LoVo (cell line): ENCODE measurements at places on chromosomes 5 and 9.

DNA sequence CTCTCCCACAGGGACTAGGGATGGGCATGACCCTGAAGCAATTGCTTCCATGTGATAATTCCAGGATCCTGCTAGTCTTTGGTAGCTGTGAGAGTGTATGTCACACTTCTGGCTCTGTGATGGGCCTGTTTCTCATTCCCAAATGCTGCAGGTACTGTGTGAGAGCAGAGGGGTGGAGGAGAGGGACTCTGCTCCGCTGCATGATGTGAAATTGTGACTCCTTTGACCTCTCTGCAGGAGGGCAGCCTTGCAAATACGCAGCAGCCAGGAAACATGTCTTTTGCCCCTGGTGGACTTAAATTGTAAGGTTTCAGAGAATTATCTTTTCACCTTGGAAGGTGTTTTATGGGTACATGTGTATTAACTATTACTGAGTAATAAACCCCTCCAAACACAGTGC is 61.6 kb downstream of the SFXN1 start:
- no peak for DNase-seq

GRCh38 chr5:117769877-117770276 is 1195.3 kb upstream of the SEMA6A start:
- no peak for DNase-seq

GRCh38 chr5:143618141-143618540 is 193.8 kb upstream of the HMHB1 start:
- DNase-seq: no peak

DNA sequence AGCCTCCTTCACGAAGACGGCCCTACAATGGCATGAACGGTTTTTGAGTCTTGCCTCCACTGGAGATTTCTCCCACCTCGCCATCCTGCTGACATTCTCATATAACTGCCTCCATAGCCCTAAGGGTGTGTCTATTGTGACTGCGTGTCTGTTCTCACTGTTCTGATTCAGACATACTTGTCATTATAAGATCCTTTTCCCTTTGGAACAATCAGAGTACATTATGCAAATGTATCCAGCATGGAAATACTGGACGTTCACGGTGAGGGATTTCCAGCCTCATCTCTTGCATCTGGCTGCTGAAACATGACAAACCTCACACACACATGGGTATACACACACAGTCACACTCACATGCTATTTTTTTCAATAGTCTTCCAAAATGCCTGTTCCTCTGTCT is 402.1 kb downstream of the DIRAS2 start:
- DNase-seq: no peak

GRCh38 chr5:122730037-122730436 is 44.8 kb upstream of the SNX2 start:
- no peak for DNase-seq

- DNase-seq: no peak
Measured at GRCh38 chr5:106874531-106874930, 796.2 kb downstream of the EFNA5 start.

GRCh38 chr5:175460126-175460525 is 16.1 kb upstream of the DRD1 start:
- peak; percentile 12 for DNase-seq

- no peak for DNase-seq
Measured at GRCh38 chr5:79499640-79500273, 14.2 kb downstream of the HOMER1 start.

DNA sequence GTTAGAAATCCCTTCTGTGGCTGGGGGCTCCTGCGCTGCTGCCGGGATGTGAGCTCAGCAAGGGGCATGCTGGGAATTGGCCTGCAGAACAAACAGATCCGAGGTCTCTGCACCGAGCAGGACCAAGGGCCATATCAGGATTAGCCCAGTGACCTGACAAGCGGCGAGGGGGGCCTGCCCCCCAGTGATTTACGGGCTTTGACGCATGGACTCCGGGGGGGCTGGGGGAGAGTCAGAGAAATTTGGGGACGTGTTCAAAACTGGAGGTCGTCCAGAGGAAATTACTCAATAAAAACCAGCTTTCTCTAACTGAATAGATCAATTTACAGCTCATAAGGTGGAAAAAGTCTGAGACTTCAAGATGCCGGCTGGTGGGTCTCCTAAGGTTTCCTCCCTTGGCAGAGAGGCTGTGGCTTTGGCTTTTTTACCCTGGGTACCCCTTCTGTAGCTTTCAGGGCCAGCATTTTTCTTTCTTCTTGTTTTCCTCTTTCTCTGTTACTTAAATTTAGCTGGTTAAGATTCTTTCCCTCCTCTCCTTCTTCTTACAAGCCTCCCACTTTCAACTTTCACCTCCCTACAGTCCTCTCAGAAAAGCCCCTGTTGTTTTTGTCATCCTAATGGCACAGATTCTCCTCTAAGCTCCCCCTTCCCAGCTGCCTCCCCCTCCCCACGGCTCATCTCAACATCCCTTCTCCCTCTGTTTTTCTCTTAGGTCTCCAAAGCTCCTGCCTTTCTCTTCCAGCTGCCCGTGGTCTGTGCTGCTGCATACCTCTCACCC is 551.0 kb downstream of the CCDC171 start:
- no peak for DNase-seq

GRCh38 chr9:127803507-127804352 is 1.0 kb downstream of the FPGS start:
- DNase-seq: peak; percentile 81

- DNase-seq: no peak
Measured at GRCh38 chr5:111772456-111773122, 15.6 kb upstream of the NREP start.

GRCh38 chr5:147643142-147643541 is 133.3 kb upstream of the DPYSL3 start:
- DNase-seq: no peak
